ENCODE measurements at places on chromosomes 3 and 15.
A peak's percentile ranks its signal among the peaks of the same experiment; 100 is the strongest.

DNA sequence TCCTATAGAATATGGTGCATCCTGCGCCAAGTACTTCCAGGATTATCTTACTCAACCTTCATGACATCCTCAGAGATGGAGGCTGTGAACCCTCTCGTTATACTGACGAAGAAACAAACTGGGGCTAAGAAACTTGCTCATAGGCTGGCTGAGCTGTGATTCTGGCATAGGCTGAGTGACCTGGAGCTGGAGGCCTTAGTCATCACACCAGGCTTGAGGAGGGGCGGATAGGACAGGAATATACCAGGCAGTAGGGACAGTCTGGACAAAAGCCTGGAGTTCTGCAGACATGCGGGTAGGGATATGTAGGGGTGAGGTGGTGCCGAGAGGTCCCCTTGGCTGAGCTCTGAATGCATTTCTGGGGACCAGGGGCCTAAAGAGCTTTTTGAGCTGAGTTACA lies 18.1 kb downstream of the HEMK1 start:
- no peak for DNase-seq

- no peak for DNase-seq
Observed at GRCh38 chr3:151146731-151147091, 56.3 kb downstream of the GPR171 start.

- no peak for DNase-seq
Observed at GRCh38 chr15:92907229-92907628, 7.1 kb downstream of the CHD2 start.

DNA sequence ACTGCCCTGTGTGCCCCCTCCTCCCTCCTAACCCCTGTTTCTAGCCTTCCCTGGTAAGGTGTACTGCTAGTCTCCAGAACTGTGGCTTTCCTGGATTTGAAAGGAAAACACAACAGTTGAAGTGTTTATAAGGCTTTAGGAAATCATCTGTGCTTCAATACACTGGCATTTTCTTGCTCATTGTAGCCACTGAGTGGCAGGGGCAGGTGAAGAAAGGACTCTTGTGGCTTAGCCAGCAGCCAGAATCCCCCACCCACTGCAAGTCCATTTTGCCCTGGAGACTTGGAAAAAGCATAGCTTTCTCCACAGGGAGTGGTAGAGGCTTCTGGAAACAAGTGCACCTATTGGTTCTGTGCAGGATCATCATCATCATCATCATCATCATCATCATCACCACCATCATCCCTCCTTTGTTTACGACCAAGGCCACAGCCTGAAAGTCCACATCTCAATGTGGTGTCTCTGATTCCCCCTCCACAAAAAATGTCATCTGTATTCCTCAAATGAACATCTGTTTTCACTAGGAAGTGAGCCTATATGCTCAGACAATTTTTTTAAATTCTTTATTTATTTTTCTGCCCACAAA lies 33.4 kb downstream of the AQP9 start:
- no peak for DNase-seq

GRCh38 chr3:57985176-57985983 lies 22.8 kb upstream of the FLNB start:
- no peak for DNase-seq

- DNase-seq: peak; percentile 15
Observed at GRCh38 chr15:60396958-60397771, 621 bp downstream of the ANXA2 start.

DNA sequence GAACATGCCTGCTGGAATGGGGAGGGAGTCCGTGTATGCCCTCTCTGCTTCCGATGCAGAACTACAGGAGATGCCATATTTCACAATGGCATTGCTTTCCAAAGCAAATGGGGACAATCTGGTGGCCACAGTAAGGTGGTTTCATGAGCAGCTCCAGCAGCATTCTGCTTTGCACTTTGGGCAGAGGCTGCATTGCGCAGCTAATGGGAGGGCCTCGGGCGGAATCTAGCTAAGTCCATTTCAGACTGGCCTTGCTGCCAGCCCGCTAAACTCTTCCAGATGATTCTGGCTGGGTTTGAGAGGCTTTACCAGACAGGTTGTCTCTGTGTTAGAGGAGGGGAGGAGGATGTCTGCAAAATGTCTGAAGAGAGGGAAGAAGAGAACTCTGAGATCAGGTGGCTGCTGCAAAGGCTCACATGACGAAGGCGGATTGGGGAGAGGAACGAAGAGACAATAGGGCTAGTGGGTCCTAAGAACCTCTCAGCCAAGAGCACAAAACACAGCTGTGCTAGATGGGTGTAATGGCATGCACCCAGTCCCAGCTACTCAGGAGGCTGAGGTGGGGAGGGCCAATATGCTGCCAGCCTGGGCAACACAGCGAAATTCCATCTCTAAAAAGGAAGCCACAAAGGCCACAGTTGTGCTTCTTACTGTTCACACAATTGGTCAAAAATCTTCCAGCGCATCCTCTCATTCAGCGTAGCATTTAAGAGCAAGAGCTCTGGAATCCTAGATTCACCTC lies 63.7 kb downstream of the BDH1 start:
- DNase-seq: no peak

GRCh38 chr3:126313580-126314304 lies 43.5 kb downstream of the KLF15 start:
- DNase-seq: no peak

- DNase-seq: no peak
Observed at GRCh38 chr3:141529256-141529655, 42.4 kb downstream of the RASA2 start.

GRCh38 chr3:134809427-134810051 lies 14.5 kb downstream of the EPHB1 start:
- no peak for DNase-seq

- DNase-seq: no peak
Observed at GRCh38 chr3:30551927-30552326, 54.5 kb upstream of the TGFBR2 start.

GRCh38 chr3:101423984-101424888 lies 88.8 kb downstream of the SENP7 start:
- DNase-seq: no peak

- no peak for DNase-seq
Observed at GRCh38 chr3:193831495-193832455, 238.8 kb downstream of the OPA1 start.

GRCh38 chr3:10286596-10287295 lies 6.0 kb downstream of the GHRL start:
- no peak for DNase-seq

DNA sequence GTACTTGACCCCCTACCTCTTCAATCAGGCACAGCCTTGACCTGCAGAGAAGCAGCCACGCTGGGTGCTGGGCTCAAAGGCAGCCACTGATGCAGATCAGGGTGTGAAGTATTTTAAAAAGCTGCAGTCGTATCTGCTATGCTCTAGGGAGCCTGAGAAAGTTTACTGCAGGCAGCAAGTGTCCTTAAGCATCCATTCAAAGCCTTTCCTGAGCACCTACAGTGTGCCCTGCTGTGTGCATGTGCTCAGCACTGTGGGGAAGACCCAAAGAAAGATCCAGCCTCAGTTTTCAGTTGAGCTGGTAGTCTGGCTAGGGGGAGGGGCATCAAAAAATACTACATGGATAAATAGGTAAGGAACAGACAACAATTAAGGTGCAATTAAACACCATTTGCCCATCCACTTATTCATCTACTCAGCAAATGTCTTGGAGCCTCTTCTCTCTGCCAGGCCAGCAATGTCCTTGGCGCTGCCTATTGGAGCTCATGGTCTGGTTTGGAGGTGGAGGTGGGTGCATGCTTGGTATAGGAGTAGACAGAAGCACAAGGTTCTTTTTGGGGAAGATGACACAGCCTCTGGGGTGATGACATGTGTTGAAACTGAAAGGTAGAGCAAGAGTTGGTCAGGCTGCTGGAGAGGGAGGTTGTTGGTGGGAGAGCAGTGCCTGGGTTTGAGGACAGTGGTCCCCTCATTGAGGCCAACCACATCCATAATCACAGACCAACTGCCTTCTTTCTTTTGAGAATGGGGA lies 85.9 kb upstream of the PRR23C start:
- no peak for DNase-seq

DNA sequence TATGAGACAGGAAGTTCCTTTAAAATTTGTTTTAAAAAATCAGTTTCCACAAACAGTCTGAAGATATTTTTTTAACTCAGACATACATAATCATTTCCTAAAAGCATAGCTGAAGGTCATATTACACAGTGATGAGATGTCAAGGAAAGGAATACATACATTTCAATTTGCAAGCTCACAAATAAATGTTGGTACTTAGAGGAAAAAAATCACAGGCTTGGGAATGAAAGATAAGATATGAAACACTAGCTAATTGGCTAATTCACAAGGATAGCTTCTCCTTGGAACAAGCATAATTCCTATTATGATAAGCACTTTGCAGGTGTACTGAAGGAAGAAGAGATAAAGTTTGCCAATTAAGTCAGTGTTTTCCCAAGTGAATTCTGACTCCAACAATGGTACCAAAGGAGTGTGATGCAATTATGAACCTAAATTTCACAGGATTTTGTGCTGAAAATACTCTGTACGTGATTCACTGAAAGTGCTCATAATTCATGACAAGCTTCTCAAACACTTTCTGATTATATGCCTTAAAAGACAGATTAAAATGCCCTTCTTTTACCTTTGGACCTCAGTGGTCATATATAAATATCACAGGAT lies 112.4 kb downstream of the FRMD5 start:
- no peak for DNase-seq

DNA sequence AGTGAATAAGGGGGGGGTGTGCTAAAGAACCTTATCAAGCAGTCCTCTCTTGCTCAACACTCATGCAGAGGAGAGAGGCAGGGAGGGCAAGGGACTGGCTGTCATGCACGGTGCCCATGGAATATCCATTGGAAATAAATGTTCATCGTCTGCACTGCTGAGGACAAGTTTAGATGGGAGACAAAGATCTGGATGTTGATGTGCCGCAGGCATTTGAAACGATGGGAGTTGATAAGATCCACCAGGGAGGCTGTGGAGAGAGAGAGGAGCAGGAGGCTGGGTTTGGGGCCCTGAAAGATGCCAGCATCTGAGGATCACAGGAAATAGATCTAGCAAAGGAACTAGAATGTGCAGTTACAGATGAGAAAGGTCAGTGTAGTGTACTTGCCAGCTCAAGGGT lies 76.2 kb downstream of the CEP63 start:
- DNase-seq: no peak

GRCh38 chr15:51760805-51761204 lies 9.4 kb downstream of the TMOD2 start:
- no peak for DNase-seq

- DNase-seq: no peak
Observed at GRCh38 chr15:64842986-64843561, 1.4 kb downstream of the PLEKHO2 start.

DNA sequence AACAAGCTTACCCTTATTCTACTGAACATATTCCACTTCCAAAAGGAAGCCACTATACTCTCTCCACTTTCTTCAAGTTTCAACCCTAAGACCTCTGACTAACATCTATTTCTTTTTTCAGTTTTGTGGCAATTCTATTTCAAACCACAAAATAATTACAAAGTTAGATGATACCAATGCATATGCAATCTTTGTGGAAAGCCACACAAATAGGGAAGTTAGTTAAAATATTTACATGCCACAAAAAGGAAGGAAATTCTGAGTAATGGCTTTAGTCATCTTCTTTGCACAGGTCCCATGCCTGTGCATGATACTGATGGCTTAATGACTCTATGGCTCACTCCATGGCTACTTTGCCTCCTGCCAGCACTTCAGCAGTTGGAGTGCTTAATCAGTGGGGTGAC lies 57.0 kb upstream of the MCTP2 start:
- no peak for DNase-seq
